ENCODE measurements at places on chromosomes 13 and 19.
A peak's percentile ranks its signal among the peaks of the same experiment; 100 is the strongest.

DNA sequence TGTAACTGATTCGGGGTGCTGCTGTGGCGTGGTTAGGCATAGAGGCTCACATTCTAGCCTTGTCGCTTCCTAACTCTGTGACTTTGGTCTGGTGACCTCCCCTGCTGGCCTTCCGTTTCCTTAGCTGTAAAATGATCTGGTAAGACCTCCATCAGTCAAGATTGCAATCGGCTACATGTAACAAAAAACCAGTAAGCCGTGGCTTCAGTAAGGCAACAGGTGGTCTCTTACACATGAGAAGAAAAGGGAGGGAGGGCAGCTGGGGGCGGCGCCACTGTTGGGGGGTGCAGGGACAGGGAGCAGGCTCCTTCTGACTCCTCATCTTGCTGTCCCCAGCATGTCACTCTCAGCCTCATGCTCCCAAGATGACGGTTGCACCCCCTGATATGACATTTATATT, 148.0 kb downstream of the SIPA1L3 start:
- no peak for DNase-seq

- no peak for DNase-seq
These were observed 4.7 kb downstream of the ARHGAP33 start for GRCh38 chr19:35780058-35780457.

- peak; percentile 52 for DNase-seq
These were observed 347.9 kb downstream of the EFNB2 start for GRCh38 chr13:106187501-106188095.

DNA sequence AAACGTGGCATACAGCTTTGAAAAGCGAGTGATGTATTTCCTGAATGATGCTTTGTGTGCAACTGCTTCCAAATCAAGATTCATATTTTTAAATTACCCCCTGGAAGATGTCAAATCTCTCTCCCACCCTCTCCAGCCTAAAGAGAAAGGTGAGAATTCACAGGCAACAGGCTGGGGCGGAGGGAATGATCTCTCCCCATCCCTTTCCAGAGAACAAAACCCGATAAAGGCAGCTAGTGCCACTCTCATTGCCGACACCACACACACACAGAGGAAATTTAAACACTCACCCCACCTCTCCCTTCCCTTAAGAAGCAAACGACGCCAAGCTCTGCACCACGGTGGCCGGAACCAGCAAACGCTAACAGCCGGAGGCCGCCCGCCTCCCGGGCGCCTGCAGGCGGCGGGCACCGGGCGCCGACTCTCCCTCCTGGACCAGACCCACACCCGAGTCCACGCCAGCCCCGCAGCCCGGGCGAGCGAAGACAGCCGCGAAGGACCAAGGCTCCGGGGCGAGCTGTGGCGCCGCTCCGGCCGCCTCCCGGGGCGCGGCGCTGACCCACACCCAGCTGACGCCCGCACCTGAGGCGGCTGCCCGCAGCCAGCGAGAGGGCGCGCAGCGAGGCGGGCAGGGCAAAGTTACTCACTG, 477 bp downstream of the LNX2 start:
- peak; percentile 29 for DNase-seq

GRCh38 chr19:46131485-46132143, 7.1 kb upstream of the IGFL3 start:
- no peak for DNase-seq

- DNase-seq = no peak
These were observed 94.5 kb upstream of the MRI1 start for GRCh38 chr19:13669780-13670355.

- no peak for DNase-seq
These were observed 437 bp downstream of the EPOR start for GRCh38 chr19:11383706-11384048.

- DNase-seq = no peak
These were observed 1.1 kb downstream of the PDE4A start for GRCh38 chr19:10421240-10422045.

Data from fibroblast of skin of right quadriceps (primary cell).